Panc1 (cell line): ENCODE measurements at places on chromosomes 6 and 20.

- DNase-seq, result no peak
Measured at GRCh38 chr6:42745083-42745639, 742 bp downstream of the TBCC start.

DNA sequence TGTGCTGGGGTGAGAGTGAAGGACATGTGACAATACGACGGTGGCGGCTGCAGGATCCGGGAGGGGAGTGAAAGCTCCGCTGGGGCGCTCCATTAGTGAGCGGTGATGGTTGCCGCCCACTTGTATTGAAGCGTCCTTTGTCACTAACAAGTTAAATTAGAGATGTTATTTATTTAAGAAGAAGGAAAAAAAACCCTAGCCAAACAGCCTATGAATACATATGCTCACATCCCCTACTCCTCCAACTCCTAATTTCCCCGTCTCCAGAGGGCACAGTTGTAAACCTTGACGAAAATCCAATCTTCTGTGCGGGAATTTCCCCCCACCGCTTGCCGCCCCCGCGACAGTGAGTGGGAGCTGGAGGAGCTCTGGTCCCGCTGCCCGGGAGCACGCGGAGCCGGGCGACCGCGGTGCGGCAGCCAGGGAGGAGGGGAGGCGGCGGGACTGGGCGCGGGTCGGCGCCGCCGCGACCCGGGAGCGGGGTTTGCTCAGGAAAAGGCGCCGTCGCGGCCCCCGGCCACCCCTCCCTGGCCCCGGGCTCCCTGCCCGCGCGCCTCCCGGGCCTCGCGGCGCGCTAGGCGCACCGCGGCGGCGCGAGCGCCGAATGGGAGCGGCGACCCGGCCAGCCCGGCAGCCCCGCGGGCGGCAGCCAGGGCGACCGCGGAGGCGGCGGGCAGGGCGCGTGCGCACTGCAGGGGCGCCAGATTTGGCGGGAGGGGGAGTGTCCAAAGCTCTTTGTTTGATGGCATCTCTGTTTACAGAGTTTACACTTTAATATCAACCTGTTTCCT is at the start of gene MYB:
Gene MYB, plus strand, starts transcription at position 767 of the 791 bp plus-strand sequence. CDS start 206 bp downstream, outside the sequence.
- no peak for DNase-seq

GRCh38 chr20:19344341-19344740 is 131.9 kb downstream of the SLC24A3 start:
- no peak for DNase-seq

DNA sequence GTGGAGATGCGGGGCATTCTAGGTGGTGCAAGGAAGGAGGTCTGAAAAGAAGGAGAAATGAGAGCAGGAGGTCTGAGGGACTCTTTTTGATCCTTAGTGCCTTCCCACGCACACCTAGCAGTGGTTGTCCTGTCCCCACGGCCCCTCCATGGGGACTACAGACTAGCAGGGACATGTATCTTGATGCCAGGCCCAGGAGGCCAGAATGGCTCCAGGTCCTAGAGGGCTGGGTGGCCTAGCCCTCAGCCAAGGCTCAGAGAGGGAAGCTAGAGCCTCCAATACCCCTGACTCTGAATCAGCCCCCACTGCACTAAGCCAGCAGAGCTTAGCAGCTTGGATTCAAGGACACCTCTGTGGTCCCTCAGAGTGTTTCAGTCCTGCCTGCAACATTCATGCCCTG is 16.7 kb upstream of the BLCAP start:
- no peak for DNase-seq

DNA sequence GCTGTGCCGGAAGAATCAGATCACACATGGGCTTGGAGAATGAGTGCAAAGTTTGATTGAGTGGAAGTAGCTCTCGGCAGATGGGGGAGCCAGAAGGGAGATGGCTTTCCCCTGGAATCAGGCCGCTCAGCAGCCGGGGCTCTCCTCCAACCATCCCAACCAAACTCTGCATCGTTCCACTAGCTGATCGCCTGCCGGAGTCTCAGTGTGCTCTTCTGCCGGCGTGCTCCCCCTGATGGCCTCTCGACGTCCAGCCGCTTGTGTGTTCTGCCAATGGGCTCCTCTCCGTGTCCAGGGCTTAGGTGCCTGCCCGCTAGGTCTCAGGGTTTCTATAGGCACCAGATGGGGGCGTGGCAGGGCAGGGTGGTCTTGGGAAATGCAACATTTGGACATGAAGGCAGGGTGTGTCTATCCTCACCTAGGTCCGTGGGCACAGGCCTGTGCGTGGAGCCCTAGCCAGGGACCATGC is 4.9 kb upstream of the BIRC7 start:
- DNase-seq, result no peak
